H7 (cell line): ENCODE measurements at places on chromosomes 12 and 14. TPM values are rescaled to one million over a fixed set of nuclear protein-coding genes. Genes with fewer than 3 reads are reported as not detected.

- no peak for DNase-seq
Measured at GRCh38 chr12:47317175-47317915, 237.6 kb upstream of the AMIGO2 start.

DNA sequence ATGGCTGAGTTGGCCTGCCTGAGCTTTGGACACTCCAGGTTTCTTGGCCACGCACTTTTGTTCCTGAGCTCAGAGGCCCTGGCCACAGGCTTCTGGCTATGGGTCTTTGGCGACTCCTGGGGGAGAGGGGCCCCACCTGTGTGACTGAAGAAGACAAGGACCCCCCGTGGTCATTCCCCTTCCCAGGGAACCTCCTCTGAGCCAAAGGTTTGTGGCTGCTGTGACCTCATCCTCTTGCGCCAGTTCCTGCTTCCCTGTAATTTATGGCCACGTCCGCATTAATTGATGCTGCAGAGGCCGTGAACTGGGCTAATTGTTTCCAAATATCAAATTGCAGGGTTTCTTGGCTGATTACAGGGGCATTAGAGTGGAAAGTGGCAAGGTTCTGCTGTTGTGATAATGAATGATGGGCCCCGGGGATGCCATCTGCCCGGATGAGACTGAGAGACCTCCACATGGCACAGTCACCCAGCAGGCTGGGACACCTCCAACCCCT, 27.6 kb upstream of the NOS1 start:
- no peak for DNase-seq

DNA sequence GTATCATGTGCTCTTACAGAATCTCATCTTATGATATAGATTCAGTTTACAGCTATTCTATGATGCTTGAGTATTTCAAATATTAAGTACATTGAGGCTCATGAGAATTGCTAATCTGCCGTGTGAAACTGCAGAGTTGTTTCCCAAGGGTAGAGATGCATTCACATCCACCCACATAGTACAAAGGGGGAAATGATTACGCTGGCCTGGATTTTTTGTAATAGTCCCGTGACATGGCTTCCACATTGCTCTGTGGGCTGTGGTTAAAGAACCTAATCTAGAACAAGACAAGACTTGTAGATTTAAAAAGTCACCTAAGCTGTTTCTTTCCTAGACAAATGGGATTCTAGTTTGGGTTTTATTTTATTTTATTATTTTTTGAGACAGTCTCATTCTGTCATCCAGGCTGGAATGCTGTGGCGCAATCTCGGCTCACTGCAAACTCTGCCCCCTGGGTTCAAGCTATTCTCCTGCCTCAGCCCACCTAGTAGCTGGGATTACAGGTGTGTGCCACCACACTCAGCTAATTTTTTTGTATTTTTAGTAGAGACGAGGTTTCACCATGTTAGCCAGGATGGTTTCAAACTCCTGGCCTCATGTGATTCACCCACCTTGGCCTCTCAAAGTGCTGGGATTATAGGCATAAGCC, 13.0 kb upstream of the RIOX1 start:
- no peak for DNase-seq

DNA sequence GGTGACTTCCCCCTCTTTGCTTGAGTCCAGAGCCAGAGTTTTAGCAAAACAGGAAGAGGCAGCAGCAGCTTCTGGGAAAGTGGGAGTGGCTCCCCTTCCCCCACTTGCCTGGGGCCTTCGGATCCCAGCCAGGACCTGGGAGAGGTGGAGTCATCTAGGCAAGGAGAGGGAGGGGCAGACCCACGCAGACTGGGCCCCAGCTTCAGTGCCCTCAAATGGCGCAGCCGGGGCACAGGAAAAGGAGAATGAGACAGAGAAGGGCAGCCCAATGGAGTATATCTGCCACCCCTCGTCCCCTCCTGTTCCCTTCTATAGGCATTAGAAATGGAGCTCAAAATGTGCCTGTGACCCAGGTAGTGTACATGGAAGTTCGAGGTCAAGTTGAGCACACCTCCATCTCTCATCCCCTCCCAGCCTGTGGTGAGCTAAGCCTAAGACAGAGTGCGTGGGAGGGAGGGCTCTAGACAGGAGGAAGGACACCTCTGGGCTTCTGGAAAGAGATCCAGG, 9.3 kb upstream of the HDAC7 start:
- peak; percentile 89 for DNase-seq

- DNase-seq = no peak
Measured at GRCh38 chr12:64864319-64864718, 39.9 kb downstream of the TBC1D30 start.

DNA sequence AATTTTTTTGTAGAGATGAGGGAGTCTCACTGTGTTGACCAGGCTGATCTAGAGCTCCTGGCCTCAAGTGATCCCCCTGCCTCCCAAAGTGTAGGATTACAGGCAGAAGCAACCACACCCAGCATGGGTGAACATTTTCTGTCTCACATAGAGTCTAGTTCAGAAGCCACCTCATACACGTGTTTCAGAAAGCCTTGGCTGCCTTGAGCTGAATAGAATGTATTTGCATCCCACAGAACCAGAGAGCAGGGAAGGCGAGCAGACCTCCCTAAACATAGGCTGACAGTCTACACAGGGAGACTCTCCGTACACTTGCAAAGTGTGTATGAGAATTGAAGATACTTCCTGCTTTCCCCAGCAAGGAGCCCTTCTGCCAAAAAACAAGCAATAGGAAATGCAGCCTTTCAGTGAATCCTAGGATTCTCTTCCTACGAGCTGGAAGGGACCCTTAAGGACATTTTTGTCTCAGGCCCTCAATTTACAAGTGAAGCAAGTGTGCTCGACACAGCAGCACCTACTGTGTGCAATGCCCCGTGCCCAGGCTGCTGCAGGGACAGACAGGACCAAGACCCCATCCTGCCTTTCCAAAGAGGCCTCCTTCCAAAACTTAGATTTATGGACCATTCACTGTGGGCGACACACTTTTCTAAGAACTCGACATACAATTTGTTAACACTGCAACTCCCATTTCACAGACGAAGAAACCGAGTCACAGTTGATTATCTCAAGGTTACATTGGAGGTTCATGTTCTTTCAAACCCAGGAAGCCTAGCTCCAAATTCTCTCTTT, 11.2 kb downstream of the NUAK1 start:
- no peak for DNase-seq

DNA sequence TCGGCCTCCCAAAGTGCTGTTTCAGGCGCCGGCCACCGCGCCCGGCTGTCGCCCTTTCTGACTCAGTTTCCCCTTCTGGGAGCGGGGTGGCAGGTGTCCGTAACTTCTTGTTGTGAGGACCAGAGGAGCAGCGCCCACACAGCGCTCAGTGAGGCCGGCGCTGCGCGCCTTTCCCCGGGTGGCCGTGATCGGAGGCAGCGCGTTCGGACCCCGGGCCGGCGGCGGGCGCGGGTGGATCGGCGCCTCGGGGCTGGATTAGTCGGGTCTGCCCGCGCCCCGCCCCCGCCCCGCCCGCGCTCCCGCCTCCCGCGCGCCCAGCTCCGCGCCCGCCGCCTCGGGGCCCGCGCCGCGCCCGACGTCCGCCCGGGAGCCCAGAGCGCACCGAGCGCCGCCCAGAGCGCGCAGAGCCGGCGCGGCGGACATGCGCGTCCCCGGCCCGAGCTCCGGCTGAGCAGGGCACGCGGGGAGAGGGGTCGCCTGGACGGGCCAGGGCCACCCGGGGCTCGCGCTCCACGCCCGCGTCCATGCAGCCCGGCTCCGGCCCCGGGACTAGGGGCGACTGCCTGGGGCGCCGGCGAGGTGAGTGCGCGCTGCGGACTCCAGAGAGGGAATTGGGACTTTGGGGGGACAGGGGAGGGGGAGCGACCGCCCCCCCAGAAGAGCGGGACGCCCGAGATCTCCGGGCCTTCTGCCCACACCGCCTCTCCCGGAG, 50.6 kb downstream of the LRCOL1 start:
- peak; percentile 99 for DNase-seq

DNA sequence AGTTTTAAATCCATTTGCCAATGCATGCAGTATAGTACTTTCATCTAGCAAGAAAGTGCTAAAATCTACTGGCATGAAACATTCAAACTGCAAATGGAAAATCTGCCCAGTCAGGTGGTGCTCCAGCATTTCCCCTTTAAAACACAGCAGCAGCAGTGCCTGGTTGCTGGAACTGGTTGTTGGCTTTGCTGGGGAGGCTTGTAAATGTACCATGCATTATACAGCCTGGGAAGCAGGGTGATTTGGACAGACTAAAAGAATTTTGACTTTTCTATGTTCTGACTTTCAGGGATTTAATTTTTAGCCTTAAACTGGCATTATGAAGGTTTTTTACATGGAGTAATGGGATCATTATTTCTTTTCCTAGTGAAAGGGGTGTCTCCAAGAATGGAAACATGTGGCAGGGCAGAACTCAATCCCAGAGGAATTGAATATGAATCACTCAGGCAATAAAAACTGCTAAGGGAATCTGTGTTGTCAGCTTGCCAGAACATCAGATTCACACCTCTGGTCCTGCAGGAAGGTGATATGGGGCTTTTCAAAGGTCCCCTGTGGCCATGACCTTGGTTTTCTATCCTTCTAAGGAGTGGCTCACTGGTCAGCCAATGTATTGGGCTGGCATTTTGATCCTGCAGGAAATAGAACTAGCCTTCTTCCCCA, 9.0 kb upstream of the PAX9 start:
- no peak for DNase-seq

GRCh38 chr12:93778306-93778705, 101.1 kb downstream of the CRADD start:
- DNase-seq = no peak

- DNase-seq = peak; percentile 57
Measured at GRCh38 chr14:104895786-104896661, 28.7 kb upstream of the PLD4 start.

DNA sequence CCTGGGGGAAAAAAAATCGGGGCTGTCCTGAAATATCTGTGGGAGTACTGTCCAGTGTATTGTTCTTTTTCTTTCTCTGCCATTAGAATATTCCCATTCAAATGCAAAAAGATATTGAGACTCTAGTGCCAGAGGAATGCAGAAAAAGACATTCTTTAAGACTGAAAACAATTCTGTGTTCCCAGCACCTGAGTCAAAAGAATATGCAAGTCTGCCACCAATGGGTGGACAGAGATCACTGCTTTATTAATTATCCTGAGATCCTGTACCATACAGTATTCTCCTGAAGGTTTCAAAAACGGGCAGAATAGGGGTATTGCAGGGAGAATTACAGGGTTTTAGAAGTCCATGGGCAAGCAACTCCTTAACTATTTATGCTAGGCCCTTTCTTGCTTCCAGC, 361.8 kb downstream of the C12orf50 start:
- DNase-seq = no peak

DNA sequence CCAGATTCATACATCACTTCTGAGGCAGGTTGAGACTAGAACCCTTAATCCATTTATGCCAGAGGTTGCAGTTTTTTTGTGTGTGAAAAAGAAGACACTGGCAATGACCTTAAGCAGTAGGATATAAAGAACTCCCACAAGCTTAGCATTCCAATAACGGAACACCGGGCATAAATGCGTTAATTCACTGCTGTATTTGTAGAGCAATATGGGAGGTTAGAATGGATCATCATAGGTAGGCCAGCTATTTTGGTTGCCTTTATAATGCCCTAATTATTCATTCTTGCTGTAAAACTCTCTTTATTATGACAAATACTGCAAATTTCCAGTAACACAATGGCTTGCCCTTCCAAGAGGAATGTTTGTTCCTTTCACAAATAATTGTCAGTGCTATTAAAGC, 322.7 kb downstream of the SOX5 start:
- no peak for DNase-seq

- peak; percentile 96 for DNase-seq
Measured at GRCh38 chr12:6765634-6766581, at the start of gene PTMS. Gene PTMS, plus strand, starts transcription at chr12:6766363. Its CDS starts 343 bp downstream, at chr12:6766706.

DNA sequence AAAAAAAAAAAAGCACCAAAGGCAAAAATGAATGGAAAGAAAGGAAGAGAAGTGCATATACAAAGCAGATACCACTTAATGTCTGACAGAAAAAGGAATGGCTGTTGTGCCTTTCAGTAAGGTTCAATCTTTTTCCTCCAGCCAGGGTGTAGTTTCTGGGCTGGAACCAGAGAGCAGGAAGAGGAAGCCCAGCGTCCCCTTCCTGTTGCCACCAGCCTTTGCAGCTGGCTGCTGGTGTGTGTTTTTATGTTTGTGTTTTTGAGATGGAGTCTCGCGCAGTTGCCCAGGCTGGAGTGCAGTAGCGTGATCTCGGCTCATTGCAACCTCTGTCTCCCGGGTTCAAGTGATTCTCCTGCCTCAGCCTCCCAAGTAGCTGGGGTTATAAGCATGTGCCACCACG, 64.6 kb upstream of the LTA4H start:
- no peak for DNase-seq

DNA sequence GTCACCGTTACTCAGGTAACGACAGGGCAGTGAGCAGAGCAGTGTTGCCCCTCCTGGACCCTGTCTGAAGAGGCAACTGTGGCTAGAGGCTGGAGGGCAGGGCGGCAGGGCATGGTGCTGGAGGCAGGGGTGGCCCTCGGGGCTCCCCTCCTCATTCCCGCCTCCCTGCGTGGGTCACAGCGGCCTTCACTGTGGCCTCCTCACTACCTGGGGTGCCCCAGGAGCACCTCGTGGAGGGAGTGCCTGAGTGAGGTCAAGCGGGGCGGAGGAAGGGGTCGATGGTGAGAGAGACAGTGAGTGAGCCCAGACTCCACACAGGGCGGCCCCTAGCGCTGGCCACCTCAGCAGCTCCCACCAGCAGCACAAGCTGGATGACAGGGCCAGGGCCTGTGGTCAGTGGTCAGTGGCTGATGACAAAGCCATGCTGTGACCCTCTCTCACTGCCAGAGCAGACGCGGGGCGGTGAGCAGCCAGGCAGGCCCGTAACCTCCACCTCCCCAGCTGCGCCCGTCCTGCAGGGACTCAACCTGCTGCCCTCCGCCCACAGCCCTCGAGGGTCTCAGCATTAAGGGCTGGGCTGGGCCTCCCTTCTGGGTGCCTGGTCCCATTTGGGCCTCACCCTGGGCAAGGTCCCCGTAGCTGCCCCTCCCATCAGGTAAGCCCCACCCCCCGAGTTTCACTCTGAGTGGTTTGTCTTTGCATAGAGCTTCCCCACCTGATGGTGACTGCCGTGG, 17.8 kb downstream of the GPR132 start:
- peak; percentile 58 for DNase-seq

GRCh38 chr14:56801920-56802319, 8.4 kb downstream of the OTX2 start:
- DNase-seq = no peak

- DNase-seq = no peak
Measured at GRCh38 chr14:99907761-99908652, 114.8 kb downstream of the EML1 start.

- no peak for DNase-seq
Measured at GRCh38 chr12:101857043-101857558, 20.3 kb upstream of the DRAM1 start.

- DNase-seq = no peak
Measured at GRCh38 chr14:52918486-52918885, 32.4 kb downstream of the FERMT2 start.

Gene CLEC2D
- total RNA-seq = 1.8 and 4.7 TPM in 2 replicates

Gene RASSF9
- 0.41 and 0.87 TPM in 2 replicates for total RNA-seq

Gene DPF3
- 0.55 and 0.59 TPM in 2 replicates for total RNA-seq

Gene KRT73
- not detected in 2 replicates for total RNA-seq

Gene TMEM260
- total RNA-seq = 10.6 and 12.2 TPM in 2 replicates

Gene TAS2R9
- not detected in 2 replicates for total RNA-seq

Gene NCOR2
- total RNA-seq = 25.1 and 27.2 TPM in 2 replicates

Gene KCNC2
- not detected in 2 replicates for total RNA-seq

Gene P3H3
- 38.0 and 46.9 TPM in 2 replicates for total RNA-seq

Gene AMIGO2
- 10.3 and 15.3 TPM in 2 replicates for total RNA-seq

Gene WNT1
- not detected in 2 replicates for total RNA-seq
